ENCODE measurements at places on chromosomes 2 and 18.

GRCh38 chr2:218832081-218832480 is 478 bp upstream of the PRKAG3 start:
- no peak for DNase-seq

DNA sequence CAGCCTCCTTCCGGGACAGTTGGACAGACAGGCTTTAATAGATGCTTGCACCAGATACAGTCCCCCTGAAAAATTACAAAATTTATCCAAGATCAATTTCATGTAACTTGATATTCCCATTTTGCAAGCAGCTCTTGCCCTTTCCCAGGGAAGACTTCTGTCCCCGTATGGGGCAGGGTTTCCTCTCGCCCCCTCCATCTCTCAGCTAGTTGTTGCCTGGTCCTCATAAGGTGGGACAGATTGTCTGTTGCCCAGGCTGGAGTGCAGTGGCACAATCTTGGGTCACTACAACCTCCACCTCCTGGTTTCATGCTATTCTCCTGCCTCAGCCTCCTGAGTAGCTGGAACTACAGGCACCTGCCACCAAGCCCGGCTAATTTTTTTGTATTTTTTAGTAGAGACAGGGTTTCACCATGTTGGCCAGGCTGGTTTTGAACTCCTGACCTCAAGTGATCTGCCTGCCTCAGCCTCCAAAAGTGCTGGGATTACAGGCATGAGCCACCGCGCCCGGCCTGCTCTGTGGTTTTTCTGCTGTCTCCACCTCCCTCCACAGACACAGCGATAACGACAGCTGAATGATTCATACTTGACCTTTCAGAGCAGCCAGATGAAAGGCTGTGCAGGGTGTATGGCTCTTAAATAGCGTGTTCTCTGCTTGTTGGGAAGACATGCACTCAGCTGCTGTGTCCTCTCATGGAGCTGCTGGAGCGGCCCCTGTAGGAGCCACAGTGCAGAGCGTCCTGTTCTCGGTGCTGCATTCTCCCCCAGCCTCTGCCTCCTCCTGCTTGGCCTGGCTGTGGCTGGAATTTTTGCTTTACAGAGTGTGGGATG is 61.4 kb downstream of the TTC39C start:
- DNase-seq = no peak

- no peak for DNase-seq
Measured at GRCh38 chr2:114400890-114401289, 41.6 kb upstream of the DPP10 start.

DNA sequence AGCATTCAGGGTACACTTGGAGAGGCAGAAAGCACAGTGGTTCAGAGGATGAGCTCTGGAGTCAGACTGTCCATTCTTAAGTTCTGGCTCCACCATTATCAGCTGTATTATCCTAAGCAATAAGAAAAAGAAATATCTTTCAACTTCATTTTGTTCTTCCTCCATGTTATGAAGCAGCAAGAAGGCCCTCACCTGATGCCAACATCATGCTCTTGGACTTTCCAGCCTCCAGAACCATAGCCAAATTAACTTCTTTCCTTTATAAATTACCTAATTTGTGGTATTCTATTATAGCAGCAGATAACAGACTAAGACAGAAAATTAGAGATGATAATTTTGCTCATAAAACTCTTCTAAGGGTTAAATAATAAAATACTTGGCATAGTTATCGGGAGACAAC is 137.1 kb downstream of the RBMS1 start:
- DNase-seq = no peak

DNA sequence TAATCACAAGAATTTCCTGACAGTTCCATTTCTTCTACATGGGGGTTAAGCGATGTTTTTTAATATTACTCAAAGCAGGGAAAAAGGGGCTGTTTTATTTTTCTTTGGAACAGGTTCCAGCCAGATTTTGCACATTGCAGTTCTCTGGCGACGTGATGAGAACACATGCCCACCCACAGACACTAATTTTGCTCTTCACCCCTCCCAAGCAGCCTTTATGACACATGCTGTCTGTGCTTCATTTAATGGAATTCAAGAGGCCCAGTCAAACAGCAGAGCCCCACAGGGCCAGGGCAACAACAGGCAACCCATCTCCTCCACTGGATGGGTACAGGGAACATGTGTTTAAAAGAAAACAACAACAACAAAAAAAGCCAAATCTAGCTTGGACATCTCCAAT is 70.8 kb downstream of the SPRED2 start:
- DNase-seq = no peak
